NCI-H1092 treated with DMSO at 0.1 percent for 48 hours (cell line): ENCODE measurements at places on chromosomes 1 and 21.

DNA sequence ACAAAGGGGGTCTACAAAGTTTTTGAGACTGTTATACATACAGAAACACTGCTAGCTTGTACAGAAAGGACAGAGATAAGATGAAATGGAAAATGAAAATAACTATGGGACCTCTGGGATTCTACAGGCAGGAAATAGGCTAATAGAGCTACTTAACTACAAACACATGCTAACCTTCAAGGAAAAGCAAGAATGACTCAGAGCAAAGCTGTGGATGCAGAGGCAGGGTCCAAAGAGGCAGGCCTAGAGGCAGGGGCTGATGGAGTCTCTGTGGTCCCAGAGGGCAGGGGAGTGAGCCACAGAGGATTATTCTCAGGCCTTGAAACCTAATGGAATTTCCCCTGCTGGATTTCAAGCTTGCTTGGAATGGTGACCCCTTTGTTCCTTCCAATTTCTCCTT lies 18.7 kb upstream of the GOLT1A start:
- DNase-seq, result no peak

GRCh38 chr1:226615876-226616275 lies 67.3 kb downstream of the STUM start:
- DNase-seq, result no peak

- peak; percentile 51 for DNase-seq
Observed at GRCh38 chr1:15412175-15412800, 2.6 kb downstream of the EFHD2 start.

- DNase-seq, result no peak
Observed at GRCh38 chr1:160357286-160358002, 9.4 kb upstream of the NHLH1 start.

GRCh38 chr1:109247401-109248365 lies 1.7 kb upstream of the CELSR2 start:
- no peak for DNase-seq

GRCh38 chr1:169307176-169307575 lies 60.4 kb downstream of the NME7 start:
- DNase-seq, result peak; percentile 17

DNA sequence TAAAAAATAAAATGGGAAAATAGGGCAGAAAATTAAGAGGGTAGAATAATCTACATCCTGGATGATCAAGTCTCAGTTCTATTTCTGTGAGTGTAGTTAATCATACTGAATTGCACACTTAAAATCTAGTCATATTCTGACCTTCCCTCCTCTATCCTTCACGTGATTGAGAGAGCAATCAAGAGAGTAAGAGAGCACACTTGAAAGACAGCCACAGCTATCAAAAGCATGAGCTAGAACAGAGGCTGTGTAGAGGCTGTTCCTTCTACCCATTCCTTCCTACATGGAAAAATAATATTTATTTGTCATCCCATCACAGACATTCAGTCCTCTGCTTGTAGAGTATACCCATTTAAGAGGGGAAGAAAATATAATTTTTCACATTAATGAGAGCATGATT lies 52.4 kb downstream of the PHC2 start:
- DNase-seq, result peak; percentile 8

DNA sequence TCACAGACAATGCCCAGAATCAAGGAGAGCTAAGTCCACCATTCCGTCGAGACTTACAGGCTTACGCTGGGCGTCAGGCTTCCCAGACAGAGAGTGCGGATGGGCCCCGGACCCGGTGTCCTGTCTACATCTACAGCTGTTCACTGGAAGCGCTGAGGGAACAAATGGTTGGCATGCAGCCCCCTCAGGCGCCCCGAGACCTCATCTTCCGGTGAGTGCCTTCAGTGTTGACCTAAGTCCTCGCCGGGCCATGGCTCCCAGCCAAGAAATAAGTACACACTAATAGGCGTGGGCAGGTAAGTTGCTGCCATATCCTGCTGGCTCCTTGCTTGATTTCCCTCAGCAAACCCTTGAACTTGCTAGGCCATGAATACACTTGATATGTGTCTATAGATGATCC lies 26.2 kb downstream of the HYI start:
- no peak for DNase-seq

DNA sequence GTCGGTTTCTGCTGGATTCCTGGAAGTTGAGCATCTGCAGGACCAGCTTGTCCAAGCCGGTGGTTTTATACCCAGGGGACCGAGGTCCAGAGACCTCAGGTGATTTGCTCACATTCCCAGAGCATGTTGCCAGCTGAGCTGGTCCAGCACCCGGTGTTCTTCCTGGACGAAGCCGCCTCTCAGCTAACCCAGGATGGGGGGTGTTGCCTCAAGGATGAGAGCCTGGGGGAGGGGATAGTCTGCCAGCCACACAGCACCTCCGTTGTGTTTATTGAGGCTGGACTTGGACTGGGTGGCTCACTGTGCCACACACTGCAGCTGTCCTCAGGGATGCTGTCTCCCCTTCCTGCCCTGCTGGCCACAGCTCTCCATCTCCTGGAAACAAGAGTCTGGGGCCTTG lies 1.5 kb downstream of the TMEM201 start:
- no peak for DNase-seq

GRCh38 chr1:54394104-54394503 lies 12.1 kb downstream of the SSBP3 start:
- no peak for DNase-seq

DNA sequence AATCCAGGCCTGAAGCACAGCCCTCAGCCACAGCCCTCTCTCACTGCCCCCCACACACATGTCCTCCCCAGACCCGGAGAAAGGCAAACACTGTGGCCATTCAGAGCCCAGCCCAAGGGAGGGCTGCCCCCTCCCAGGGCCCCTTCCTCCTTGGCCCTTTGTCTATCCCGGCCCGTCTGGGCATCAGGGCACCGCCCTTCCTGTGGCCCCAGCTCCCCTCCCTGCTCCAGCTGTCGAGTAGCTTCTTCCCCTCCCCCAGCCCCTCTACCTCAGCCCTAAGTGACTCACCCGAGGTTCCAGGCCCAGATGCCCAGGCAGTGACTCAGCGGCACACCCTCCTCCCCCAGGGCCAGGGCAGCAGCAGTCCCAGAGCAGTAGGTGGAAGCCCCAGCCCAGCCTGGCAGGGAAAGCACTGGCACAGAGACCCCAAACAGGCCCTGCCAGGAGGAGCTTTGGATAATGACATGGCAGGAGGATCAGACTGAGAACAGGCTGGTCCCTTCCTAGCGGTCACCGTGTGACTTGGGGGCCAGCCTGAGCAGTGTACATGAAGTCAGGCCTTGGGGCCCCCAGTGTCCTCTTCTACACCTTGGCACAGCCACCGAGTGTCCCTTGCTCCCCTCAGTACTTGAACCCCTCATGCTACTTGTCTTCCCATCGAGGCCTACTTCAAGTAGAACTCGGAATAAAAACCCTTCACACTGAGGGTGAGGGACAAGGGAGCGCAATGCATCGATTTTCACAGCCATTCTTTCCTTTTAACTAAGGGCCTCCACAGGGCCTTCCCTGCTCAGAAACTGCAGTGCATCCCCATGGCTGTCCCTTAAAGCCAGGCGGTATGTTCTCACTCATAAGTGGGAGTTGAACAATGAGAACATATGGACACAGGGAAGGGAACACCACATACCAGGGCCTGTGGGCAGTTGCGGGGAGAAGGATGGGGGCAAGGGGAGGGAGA lies 1.0 kb upstream of the S100A2 start:
- peak; percentile 37 for DNase-seq

DNA sequence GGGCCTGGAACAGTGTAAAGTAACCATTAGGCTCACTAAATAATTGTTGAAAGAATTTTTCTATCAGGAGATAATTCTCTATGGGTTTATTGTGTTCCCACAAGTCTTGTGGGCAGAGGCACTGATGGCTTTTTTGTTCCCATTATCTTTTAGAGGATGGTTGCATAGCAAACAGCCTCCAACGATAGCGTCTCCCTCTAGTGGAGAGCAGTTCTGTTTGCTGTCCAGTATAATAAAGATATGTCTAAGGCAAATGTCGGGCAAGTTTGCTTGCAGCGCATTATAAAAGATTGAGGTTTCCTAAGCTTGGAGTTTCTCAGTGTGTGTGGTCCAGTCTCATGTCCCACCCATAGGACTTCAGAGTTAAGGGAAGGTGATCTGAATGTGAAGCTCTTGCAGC lies 1.3 kb upstream of the SLC6A17 start:
- no peak for DNase-seq
